ENCODE measurements at places on chromosomes 7 and 10.

DNA sequence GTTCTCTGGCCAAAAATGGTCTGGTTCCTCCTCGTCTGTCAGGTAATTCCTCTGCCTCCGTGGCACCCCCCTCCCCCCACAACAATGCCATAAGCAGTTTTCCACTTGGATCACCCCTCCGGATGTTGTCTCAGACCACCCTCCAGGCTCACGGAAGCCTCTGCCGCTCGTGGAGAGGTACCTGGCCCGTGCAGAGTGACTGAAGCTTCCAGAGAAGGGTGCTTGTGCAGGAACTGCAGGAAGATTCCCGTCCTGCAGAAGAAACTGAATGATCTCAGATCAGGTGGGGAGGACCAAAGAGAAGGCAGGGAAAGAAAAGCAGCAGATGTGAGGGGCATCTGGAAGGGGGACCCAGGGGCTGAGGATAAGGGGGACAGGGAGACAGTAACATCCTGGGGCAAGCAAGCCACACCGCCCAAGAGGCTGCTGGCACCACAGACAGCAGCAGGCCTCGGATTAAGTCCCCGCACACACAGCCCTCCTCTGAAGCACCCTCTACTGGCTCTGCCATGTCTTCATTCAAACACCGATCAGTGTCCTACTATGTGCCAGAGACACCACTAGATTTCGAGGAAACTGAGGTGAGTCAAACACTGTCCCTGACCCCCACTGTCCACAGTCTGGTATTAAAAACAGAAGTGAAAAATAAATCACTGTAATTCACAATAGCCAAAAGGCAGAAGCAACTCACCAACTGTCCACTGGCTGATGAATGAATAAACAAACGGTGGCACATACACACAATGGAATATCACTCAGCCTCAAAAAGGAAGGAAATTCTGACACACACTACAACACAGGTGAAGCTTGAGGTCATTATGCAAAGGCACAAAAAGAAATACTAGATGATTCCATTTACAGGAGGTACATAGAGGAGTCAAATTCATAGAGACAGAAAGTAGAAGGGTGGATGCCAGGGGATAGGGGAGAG, 26.4 kb downstream of the KIAA1549 start:
- DNase-seq: no peak

- no peak for DNase-seq
These were observed 89.0 kb downstream of the AMPH start for GRCh38 chr7:38542156-38542555.

DNA sequence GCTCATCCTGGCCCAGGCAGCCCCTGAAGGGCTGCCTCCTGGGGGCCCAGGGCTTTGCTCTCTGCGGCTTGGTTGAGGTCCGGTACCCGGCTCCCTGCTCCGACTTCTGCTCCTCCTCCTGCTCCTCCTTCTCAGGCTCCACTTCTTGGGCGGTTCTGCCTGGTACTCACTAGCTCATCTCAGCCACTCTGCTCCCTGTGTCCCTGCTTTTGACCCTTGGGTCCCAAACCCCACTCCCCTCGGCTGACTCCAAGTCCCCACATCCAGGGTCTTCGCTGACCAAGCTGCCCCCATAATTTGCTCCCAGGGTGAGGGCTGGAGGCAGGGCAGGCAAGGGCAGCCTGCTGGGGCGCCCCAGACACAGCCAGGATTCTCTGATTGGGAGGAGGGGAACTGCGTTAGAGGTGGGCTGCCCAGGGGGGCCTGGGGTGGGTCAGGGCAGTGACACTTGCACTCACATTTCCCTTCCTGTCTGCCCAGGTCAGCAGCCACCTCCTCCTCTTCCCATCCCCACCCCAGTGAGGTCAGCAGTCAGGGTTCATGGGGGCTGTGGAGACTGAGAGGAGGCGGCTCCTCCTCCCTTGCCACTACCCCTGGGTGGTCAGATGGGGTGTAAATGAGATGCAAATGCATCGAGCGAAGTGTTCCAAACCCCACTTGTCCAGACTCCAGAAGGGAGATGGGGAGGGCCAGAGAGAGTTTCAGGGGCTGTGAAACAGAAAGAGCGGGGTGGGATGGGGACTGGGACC, 2.2 kb downstream of the SMARCD3 start:
- no peak for DNase-seq

DNA sequence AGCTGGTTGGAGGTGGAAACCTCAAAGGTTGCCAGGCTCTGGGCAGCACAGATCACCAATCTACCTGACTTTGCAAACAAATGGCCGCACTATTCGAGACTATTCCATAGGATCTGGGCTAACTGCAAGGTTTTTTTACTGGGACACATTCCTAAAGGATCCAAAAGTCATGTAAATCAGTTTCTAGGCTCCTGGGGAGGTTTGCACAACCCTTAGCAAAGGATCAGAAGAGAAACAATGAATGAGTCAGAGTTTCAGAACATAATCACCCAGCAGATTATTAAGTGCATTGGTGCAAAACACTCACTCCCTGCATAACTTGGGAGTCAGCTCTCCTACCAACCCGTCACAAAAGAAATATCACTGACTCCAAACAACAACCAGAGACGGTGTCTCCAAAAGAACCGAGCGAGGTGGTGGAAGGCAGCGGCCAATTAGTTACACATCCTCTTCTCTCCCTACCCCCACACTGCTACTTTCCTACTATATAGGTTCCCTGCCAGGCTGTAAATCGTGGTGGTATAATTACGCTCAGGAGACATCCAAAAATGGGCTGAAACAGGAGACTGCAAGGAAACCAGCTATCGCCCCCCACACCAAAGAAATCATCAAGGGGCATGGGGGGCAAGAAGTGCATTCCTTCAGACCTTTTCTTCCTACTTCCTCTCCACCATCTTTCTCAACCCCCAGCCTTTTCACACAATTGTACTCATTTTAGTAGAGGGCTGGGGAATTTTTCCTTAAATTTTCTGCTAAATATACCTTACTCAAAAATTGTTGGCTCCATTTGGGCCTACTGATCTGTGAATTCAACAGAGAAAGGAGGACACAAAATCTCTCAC, 3.2 kb downstream of the UBE2H start:
- DNase-seq: no peak

GRCh38 chr7:79590916-79591623, 137.6 kb upstream of the MAGI2 start:
- DNase-seq: no peak

DNA sequence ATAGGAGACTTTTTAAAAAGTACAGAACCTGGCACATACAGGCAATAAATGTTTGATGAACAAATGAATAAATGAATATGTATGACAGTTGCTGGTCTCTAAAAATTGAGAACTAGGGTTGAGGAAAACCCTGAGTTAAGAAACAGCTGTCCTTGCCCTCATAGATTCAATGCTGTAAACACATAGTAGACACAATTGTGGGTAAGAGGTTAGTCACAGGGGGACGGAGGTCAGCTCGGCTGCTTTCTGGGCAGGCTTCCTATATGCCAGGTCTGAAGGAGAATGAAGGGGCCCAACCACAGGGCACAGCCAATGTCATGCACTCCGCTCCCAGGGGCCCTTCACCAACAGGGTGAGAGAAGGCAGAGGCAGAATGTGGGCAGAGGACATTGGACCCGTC, 143.3 kb upstream of the RSU1 start:
- DNase-seq: no peak

DNA sequence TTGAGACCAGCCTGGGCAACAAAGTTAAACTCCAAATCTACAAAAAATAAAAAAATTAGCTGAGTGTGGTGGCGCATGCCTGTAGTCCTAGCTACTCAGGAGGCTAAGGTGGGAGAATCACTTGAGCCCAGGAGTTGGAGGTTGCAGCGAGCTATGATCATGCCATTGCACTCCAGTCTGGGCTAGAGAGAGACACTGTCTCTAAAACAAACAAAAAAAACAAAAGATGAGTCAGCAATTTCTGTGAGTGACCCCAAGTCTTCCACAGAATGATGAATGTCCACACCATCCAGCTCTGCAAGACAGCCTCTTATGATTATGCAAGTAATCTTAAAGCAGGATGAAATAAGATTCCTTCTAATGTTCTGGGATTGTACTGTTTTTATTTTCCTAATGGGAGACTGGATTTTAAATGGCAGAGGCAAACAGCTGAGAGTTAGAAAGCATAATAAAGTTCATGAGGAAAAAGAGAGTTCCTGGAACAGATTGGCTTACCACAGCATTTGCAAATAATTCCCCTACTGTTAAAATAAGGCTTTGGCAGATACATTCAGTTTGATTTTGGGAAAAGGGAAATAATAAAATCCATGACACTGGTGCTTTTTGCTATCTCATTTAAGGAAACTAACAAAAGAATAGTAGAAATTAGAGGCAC, 18.9 kb upstream of the PRKAR2B start:
- no peak for DNase-seq

- no peak for DNase-seq
These were observed 82.4 kb downstream of the BTAF1 start for GRCh38 chr10:92005978-92006377.

DNA sequence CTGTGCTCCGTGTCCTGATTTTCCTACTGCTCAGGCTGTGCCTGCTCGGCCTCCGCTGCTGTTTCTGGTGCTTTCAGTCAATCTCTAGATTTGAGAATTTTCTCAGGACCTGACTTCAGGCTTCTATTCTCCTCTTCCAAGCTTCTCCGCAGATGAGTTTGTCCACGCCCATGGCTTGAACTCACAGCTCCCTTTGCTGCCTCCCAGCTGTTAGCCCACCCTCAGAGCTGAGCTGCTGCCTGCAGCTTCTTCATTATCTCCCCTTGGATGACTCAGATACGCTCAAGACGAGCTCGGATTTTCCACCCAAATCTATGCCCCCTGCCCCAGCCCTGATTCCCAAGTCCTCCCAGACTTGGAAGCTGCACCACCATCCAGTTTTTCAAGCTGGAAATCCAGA, 104.7 kb downstream of the FGFR2 start:
- DNase-seq: no peak

DNA sequence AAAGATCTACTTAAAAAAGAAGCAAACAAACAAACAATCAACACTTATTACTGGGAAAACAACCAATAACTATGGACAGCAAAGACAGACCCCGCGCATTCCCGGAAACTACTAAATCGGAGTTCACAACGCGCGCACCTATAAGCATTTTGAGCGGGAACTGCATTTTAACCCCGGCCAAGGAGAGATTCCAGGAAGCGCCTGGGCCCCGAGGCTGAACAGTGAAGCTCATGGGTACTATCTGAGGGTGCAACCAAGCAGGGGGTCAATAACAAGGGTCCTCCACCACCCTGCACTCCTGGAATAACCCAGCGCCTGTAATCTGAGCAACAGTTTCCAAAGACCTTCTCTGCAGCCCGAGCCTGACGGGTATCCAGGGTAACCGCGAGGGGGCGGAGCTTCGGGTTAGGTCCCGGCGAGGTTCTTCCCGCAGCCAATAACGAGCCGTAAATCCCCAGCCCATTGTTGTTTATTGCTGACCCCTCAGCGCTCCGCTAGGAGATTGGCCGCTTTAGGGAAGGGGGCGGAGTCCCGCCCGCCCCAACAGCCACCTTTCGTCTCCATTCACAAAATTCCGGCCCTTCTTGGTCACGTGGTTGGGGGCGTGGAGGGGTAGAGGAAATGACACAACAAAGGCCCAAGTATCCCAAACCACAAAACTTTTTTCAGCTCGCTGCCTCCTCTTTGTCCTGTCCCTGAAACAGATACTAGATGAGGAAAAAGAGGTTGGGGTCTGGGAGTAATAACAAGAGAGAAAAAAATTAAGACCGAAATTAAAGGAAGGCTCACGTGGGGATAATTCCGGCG, 1.7 kb upstream of the ETV1 start:
- DNase-seq: peak; percentile 100

DNA sequence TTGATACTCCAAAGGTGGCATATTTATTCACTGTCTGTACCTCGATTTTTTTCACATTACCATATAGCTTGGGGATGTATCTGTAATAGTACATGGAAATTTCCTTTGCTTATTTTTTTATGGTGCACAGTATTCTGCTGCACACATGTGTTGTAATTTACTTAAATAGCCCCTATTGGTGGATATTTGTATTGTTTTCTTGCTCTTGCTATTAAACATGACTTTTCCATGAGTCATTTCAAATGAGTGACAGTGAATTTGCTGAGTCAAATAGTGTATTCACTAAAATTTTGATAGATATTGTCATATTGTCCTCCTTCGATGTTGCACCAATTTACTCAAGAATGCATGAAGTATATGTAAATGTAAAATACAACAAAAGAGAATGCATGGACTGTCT, 122.7 kb upstream of the STEAP4 start:
- DNase-seq: no peak

DNA sequence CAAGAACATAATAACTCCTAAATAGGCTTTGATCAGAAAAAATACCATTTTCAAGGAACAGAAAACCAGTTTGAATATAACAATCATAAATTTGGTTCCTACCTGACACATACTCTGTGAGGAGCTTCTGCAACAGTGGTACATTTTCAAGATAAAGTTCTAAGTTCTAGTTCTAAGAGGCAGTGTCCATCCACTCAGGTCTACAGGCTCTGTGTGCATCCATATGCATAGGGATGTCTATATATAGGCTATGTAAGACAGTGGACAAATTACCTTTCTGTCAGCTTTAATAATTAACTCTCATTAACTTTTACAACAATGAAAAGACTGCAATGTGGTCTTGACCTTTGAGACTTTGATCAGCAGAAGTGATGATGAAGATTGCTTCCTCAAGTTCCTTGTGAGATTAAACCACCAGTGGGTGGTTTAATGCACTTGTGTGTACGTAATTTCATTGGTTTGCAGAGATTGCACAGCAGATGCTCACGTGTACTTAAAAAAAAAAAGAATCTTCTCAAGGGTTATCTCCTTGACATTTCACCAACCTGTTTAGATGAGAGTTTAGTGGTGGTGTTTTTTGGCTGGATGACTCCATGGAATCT, at the start of gene SLC26A3:
Gene SLC26A3 (minus strand): TSS at position 215 of the 602 bp plus-strand sequence. CDS start 8,714 bp downstream, outside the sequence.
- no peak for DNase-seq

DNA sequence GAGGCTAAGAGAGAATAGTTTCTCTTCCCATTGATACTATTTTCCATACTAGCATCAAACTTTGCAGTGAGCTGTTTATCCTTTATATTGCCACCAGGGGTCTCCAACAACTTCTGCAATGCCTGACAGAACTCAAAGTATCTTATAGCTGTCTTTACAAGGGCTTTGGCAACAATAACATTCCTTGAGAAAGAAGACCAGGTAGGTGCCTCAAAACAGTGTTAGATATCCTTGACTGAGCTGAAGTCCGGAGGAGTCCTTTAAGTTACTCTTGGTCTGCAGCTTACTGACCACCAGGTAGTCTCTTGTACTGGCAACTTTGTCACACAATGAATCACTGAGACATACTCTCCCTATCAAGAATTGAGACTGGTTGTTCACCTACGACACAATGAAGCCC, 30.0 kb upstream of the TES start:
- DNase-seq: peak; percentile 69

DNA sequence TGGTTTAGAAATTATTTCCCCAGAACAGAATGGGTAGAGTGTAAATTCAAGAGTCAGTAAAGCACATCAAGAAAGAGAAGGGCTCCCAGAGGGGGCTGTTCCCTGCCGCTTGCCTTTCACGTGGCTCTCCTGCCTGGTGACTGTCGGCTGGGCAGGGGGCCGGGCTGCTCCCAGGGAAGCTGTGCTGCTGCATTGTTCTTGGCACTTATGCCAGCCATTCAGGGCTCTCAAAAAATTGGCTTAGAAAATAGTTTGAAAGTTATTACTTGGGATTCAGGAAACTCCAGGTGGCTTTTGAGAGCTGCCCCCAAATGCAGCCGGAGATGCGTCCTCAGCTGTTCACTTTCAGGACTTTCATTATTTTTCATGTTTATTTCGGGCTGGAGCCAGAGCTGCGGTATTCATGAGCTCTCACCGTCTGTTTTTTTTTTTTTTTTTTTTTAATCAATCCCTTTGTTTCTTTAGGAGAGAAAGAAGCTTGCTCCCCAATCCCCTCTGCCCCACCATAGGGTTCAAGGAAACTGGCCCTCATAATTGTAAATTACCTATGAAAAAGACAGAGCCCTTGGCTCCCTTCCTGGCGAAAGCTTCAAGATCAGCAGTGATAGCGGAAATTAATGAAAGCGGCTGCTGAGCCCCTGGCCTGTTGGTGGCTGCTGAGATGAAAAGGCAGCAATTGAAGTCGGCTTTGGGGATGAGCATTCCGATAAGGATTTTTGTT, 94.1 kb downstream of the SORCS3 start:
- DNase-seq: no peak

All from SW 1271 (cell line).